ENCODE measurements at places on chromosomes 4 and X.

- DNase-seq = no peak
Measured at GRCh38 chrX:13000301-13000811, 25.4 kb downstream of the TMSB4X start.

DNA sequence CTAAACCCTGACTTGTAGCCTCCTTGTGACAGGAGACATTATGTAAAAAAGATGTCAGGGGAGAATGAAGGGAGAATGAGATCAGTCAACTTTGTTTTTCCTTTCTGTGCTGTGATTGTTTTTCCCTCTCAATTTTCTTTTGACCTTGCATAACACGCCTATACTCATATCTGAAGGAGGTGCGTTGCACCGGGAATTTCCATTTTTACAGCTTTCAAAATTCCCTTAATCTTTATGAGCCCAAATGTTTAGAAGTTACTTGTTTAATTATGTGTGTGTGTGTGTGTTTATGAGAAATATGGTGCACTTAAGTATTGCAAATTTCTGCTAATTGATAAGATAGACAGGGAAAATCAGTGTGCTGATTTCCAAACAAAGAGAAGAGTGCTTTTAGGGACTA lies 21.6 kb downstream of the SYNPO2 start:
- DNase-seq = no peak

DNA sequence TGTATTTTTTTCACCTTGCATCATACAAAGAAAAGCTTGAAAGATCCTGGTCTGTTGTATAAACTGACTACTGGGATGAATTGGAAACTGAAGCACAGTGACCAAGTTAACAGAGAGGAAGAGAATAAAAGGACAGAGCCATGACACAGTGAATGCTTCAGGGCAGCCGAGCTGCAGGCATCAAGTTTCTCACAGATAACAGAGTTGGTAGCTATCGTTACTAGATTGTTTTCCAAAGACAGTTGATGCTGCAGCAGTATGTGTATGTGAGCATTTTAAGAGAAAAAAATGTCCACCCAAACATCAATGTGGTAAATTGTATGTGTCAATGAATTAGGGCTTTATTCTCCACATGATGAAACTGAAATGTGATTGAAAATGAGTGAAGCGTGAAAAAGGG lies 1032.7 kb downstream of the ADGRL3 start:
- no peak for DNase-seq

- no peak for DNase-seq
Measured at GRCh38 chr4:2284934-2285612, 23.2 kb upstream of the MXD4 start.

DNA sequence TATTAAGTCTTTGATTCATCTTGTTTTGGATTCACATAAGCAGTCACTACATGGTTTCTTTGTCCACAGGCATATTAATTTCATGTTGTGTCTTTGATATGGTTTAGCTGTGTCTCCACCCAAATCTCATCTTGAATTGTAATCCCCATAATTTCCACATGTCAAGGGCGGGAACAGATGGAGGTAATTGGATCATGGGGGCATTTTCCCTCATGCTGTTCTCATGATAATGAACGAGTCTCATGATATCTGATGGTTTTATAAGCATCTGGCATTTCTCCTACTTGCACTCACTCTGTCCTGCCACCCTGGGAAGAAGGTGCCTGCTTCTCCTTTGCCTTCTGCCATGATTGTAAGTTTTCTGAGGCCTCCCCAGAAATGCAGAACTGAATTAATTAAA lies 1811.2 kb upstream of the PCDH10 start:
- DNase-seq = no peak

- no peak for DNase-seq
Measured at GRCh38 chr4:111678908-111679307, 466.3 kb upstream of the FAM241A start.

- DNase-seq = no peak
Measured at GRCh38 chrX:133523081-133523487, 107.8 kb upstream of the GPC4 start.

- DNase-seq = no peak
Measured at GRCh38 chrX:110265661-110266060, 52.2 kb downstream of the AMMECR1 start.

DNA sequence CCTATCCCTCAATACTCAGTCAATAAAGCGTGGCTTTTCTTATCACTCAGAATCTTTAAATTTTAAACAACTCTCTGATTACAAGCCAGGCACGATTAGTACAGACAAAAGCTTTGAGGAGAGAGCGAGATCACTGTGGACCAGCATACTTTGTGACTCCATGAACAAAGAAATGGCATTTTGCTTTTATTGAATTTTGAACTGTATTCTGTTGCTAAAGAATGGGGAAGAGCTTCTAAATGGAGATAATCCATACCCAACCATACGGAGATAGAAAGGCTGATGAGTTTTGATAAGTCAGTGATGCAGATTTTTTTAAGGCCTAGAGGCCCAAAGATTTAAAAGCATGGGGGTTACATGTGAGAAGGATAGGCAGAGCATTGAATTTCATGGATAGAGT lies 259.1 kb downstream of the DACH2 start:
- no peak for DNase-seq

GRCh38 chr4:54924891-54925290 lies 200.5 kb downstream of the KDR start:
- no peak for DNase-seq

- DNase-seq = no peak
Measured at GRCh38 chr4:110540982-110541451, 65.1 kb downstream of the ENPEP start.

GRCh38 chr4:93086356-93086755 lies 742.2 kb upstream of the ATOH1 start:
- DNase-seq = no peak

DNA sequence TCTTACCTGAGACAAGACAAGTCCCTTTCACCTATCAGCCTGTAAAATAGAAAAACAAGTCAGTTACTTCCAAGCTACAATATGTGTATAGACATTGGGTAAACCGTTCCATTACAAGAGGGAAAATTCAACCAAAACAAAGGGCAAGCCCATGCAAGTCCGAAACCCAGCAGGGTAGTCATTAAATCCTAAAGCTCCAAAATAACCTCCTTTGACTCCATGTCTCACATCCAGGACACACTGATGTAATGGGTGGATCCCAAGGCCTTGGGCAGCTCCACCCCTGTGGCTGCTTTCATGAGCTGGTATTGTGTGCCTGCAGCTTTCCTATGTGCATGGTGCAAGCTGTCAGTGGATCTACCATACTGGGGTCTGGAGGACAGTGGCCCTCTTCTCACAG lies 14.7 kb upstream of the FAM47B start:
- DNase-seq = no peak

- no peak for DNase-seq
Measured at GRCh38 chr4:39741401-39741800, 43.5 kb downstream of the UBE2K start.

GRCh38 chr4:112083587-112084347 lies 61.5 kb upstream of the FAM241A start:
- DNase-seq = no peak

- DNase-seq = no peak
Measured at GRCh38 chrX:133645256-133645655, 230.0 kb upstream of the GPC4 start.

DNA sequence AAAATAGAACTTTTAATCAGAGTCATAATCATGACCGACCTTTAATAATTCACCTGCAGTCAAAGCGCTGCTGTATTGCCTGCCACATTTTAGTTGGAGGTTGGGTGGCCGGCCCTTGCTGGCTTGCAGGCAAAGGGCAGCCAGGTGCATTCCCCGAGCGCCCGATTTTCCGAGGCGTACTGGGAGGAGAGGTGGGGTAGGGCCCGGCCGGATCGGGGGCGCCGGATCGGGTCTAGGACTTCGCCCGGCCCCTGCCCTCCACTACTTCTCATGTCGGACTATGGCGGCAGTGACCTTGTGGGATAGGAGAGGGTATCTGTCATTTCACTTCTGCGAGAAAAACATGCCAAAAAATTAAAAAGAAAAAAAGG lies 2.5 kb upstream of the RS1 start:
- DNase-seq = peak; percentile 68

DNA sequence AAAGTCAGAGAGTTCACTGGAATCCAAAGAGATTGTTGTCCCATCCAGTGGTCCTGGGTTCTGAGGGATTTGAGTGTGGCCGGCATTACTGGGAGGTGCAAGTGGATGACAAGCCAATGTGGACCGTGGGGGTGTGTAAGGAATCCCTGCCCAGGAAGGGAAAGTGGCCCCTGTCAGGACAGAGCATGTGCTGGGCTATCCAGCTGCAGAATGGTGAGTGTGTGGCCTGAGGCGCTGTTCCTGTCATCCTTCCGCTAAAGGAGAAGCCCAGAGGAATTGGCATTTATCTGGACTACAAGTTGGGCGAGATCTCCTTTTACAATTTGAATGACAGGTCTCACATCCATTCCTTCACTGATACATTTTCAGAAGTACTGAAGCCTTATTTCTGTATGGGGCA lies 20.4 kb upstream of the TRIM60 start:
- DNase-seq = no peak

GRCh38 chr4:40305328-40306170 lies 29.6 kb upstream of the CHRNA9 start:
- peak; percentile 80 for DNase-seq

GRCh38 chr4:42816880-42817400 lies 75.6 kb upstream of the GRXCR1 start:
- no peak for DNase-seq

DNA sequence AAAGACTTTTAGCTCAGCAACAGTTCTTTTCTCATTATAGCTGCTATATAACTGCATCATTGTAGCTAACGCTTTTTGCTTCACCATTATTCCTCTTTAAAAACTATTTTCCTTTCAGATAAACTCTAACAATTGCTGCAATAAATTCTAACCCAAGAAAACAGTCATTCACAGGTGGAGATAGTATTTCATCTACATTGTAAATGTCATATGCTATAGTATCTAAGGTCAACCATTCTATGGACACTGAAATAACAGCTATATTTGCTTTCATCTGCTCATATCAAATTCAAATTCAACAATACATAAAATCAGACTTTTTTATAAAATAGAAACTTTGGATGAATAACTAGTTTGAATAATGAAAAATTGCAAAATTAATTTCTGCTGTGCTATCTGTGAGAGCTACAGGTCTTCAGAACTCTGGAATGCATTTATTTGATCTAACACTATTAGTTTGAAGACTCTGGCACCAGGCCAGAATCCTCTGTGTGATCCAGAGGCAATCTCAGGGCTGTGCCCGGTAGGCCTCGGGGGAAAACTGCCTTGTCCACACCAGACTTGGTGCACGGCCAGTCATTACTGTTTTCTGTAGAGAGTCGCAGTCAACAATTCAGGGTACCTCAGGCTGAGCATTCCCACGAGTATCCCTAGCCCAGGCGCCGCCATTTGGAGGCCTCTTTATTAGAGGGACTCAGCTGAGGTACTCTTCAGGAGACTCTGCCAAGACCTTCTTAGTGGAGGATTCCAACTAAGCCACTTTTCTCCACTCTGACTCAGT lies 332.4 kb downstream of the SLC7A11 start:
- no peak for DNase-seq

- DNase-seq = peak; percentile 53
Measured at GRCh38 chr4:2831611-2832308, 11.9 kb upstream of the ADD1 start.

DNA sequence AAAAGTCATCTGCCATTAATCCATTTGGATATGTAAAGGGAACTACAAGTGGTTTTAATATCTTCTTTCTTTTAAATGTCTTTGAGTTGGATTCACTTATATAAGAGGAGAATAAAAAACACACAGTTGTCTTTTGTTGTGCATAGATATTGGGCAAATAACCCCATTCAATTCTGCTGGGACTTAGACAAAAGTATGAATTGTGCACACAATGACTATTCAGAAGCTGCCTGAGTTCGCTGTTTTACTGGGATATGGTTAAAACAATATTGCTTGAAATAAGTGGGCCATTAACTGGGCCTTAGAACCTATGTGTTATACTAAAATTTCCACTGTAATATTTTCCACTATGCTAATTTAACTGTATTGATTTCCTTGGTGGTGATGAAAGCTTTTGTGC lies 71.7 kb downstream of the PCYT1B start:
- DNase-seq = no peak

DNA sequence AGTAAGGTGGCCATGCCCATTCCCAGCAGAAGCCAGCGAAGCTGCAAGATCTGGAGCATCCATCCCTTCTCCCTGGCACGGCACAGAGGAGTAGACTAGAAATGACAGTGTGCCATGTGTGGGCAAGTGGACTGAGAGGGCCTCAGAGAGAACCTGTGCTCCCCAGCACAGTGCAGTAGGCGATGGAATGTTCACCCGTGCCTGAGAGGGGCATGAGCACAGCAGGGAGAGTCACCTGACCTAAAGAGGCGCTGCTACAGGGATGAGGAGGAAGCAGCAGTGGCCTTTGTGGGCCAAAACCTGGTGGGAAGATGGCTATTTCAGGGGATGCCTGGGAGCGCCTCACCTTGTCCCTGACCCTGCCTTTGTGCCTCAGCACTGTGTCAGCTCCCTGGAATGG lies 8.0 kb upstream of the CDKN2AIP start:
- DNase-seq = peak; percentile 40

- DNase-seq = no peak
Measured at GRCh38 chr4:15459706-15460105, 10.0 kb upstream of the CC2D2A start.

DNA sequence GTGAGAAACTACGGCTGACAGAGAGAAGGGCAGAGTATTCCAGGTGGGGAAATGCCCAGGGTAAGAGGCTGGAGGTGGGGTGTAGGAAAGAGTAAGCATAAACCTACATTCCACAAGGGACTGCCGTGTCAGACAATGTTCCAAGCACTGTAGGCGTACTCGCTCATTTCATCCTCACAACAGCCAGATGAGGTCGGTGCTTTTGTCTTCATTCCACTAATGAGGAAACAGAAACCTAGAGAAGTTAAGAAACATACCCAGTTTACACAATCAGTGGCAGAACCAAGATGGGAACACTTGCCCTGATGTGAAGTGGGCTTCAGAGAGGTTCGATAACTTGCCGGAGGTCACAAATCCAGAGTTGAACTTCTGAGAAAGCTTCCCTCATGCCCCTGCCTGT lies 4.6 kb downstream of the SASH3 start:
- DNase-seq = peak; percentile 45

- DNase-seq = no peak
Measured at GRCh38 chr4:5734853-5735252, 23.9 kb downstream of the EVC start.

DNA sequence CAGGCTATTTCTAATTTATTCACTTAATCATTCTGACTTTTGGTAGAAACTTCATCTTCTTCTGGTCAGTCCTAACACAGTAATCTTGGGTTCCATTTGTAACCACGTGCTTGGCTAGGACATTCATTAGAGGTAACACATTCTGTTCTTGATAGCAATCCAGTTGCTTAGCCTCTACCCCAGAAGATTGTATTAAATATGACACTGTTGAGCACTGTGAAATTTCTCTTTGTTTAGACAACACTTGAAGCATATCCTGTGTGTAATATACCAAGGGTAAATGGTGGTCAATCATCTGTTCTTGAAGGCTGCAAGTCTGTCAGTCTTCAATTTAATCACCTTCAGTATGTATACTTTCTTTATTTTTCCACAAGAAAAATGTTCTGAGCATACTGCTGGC lies 523.0 kb downstream of the ANKRD50 start:
- DNase-seq = no peak

- DNase-seq = no peak
Measured at GRCh38 chr4:138686106-138686835, 329.3 kb upstream of the NOCT start.

Data from activated CD8-positive, alpha-beta memory T cell treated with anti-CD3 and anti-CD28 coated beads for 24 hours (primary cell).